ENCODE measurements at places on chromosomes 13 and 19. TPM values are rescaled to one million over a fixed set of nuclear protein-coding genes. Genes with fewer than 3 reads are reported as not detected.
A peak's percentile ranks its signal among the peaks of the same experiment; 100 is the strongest.

- no peak for DNase-seq
Observed at GRCh38 chr13:20351281-20352022, 119.3 kb upstream of the GJB6 start.

- peak; percentile 34 for DNase-seq
Observed at GRCh38 chr19:29371251-29372090, 154.3 kb upstream of the VSTM2B start.

DNA sequence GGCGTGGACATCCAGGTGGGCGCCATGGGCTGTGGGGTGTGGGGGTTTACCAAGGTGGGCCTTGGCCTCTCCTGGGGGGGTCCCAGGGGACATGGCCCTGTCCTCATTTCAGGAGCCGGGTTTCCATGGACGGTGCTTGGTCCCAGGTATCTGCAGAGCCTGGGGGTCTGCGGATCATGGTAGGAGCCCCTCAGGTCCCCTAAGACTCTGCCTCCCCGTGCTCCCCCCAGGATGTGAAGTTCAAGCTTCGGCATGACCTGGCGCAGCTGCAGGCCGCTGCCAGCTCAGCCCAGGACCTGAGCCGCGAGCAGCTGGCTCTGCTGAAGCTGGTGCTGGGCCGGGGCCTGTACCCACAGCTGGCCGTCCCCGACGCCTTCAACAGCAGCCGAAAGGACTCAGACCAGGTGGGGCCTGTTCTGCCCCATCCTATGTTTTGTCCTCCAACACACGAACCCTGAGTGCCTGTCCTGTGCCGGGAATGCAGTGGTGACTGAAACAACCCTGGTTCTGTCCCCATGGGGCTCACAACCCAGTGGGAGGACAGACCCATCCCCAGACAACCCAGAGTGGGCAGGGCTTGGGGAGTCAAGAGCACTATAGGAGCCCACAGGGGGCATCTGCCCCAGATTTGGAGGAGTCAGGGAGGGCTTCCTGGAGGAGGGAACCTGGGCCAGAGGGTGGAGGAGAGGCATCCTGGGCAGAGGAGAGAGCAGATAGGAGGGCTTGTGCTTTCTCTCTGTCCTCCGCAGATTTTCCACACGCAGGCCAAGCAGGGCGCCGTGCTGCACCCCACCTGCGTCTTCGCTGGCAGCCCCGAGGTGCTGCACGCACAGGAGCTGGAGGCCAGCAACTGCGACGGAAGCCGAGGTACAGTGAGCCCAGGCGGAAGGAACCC lies 26.8 kb downstream of the DHX34 start:
- no peak for DNase-seq

GRCh38 chr19:23527797-23528196 lies 132.5 kb upstream of the ZNF91 start:
- no peak for DNase-seq

DNA sequence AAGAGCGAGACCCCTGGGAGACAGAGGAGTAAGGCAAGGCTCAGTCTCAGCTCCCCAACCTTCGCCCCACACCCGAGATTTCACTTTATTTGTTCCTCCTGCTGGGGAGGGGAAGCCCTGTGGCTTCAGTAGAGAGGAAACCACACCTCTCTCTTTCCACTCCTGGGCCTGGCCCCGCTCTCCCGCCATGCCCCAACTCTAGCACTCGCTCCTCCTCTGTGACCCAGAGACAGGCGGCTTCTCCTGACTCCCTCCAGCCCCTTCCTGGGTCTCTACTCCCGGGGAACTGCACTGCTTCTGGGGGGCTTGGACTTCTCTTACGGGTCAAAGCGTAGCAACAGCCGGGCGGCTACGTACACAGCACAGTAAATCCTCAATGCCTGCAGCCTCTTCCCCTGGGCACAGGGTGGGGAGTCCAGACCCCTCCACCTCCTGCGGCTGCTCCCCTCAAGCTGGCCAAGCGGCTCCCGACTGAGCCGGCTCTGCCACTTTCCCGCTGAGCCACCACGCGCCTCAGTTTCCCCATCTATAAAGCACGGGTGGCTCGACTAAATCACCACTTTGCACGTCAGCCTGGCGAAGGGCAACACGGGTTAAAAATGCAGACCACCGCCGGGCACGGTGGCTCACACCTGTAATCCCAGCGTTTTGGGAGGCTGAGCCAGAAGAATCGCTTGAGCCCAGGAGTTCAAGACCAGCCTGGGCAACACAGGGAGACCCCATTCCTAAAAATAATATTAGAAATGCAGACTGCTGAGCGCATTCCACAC lies 1.4 kb downstream of the RNF126 start:
- no peak for DNase-seq

DNA sequence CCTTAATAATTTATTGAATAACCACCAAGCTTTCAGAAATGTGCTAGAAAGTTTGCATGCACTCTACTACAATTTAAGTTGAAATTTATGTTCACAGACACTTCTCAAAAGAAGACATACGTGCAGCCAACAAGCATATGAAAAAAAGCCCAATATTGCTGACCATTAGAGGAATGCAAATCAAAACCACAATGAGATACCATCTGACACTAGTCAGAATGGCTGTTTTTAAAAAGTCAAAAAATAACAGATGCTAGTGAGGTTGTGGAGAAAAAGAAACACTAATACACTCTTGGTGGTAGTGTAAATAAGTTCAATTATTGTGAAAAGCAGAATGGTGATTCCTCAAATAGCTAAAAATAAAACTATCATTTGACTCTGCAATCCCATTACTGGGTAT lies 308.8 kb upstream of the PCDH9 start:
- DNase-seq: no peak

- DNase-seq: no peak
Observed at GRCh38 chr19:10430505-10431253, 10.3 kb downstream of the PDE4A start.

DNA sequence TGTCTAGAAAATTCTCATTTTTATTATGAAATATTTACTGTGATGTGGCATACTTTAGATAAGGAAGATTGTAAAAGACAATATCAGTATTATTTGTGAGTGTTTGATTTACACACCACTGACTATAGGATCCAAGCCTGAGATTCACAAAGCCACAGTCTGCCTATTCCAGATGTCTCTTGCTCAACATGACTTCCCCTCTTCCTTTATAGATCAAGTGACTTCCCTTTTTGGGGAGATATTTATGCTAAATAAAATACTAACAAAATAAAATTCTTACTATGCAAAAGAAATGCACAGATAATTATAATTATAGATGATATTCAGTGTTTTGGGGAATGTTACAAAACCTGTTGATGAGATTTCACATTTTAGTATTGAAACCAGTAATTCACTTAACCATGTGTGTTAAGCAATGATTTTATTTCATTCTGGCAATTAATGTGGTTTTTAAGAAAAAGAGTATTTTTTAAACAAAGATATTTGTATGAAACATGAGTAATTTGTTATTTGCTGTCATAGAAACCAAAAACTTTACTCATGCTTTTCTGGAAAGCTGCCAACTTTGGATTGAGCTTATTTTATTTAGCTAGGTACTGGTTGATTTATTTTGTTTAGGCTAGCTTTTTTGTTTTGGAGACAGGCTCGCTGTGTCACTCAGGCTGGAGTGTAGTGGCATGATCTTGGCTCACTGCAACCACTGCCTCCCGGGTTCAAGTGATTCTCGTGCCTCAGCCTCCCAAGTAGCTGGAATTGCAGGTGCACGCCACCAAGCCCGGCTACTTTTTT lies 13.7 kb upstream of the GPR183 start:
- no peak for DNase-seq

DNA sequence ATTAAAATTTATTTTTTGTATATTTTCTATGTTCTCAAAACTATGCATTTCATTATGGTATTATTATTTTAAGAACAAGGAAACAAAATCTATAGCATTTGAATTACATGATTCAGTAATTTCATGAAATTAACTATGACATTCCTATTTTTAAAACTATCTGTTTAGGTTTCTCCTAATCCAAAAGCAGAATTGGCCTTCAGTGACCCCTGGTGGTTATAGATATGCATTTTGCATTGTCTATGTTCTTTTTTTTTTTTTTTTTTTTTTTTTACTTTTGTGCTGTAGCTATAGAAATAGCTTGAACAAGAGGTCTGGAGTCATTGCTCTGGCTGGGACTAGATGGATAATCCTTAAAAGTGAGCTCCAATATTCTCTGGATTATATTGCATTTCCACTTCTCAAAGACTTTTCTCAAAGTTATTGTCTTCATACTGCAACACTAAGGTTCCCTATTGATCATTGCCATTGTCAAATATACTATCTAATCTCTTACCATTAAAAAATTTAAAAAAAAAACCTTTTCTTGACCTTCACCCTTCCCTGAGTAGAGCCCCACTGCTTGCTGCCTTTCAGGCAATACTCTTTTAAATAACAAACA lies 15.9 kb upstream of the DNAJC3 start:
- no peak for DNase-seq

DNA sequence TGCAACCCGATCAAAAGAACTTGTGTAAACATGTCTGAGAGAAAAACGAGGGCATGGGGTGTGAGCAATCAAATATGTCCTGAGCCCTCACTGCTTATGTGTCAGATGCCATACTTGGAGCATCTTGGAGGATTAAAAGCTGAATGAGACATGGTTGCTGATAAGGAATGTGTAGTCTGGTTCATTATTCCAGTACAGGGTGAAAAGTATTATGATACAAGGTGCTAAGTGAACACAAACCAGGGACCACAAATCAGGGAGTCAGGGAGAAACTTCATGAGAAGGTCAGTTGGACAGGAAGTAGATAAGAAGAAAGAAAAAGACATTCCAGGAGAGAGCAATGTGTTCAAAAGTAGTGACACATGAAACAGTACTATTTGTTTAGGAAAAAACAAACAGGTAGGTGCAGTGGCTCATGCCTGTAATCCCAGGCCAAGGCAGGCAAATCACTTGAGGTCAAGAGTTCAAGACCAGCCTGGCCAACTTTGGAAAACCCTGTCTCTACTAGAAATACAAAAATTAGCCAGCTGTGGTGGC lies 2.0 kb upstream of the RCBTB1 start:
- DNase-seq: no peak

DNA sequence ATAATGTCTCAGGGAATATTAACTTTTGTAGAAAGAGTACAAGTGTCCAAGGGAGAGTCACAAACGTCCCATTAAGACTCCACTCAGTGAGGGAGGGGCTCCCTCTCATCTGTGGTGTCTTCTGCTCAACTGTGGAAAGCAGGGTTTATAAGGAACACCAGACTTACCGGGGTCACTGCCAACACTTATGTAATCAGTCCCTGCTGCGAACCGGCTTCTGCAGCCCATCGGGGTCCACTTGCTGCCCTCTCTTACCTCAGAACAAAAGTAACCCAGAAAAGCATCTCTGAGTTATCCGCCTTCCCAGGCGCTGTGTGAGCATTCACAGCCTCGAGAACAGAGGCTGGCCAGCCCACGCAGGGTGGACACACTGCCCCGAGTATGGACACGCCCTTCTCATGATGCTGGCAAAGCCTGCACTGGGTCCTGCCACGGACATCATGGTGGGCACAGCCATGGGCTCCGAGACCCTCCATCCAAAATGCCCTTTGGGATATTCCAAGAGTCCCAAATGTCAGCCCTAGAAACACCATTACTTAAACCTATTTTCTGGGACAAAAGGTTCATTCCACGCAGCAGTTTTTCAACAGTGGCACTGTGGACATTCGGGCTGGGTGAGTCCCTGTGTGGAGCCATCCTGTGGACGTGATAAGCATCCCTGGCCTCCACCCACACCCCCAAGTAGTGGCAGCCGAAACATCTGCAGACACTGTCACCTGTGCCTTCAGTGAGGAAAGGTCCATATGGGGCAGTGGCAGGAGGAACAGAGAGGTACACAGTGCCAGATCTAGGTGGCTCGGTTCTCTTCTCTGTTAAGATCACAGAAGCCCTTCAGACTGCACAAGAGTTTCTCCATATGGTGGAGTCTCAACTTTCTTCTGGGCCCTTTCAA lies 63.9 kb downstream of the STK24 start:
- DNase-seq: no peak

GRCh38 chr19:55147545-55148251 lies 1.3 kb downstream of the TNNT1 start:
- no peak for DNase-seq

DNA sequence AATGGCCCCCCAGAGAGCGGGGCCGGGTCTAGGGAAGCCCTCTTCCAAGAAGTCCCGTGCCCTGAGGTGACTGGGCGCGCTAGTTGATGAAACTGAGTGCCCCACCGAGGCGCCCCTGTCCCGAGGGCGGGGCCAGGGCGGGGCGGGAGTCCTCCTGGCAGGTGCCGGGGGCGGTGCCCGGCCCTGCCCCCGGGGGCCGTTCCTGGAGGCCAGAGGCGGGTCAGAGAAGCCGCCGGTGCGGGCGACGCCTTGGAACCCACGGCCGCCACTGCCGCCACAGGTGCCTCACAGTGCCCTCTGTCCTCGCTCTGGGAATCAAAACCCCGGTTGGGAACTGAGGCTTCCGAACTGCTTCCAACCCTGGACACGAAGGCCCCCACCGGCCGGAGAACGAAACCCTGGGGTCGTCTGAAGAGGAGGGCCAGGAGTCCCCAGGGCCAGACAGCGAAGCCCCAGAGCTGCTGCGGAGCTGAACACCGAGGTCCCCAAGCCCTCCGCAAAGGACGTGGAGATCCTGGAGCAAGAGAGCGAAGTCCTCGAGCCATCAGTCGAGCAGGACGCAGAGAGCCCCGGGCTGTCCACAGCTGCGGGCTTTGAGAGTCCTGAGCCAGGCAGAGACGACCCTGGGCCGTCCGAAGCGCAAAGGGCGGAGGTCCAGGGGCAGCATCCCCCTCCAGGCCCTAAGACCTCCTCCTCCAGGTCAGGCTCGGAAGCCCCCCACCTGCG lies at the start of gene MISP3:
Gene MISP3 (plus strand): TSS at position 252 of the 726 bp plus-strand sequence. CDS start 524 bp downstream, outside the sequence.
- DNase-seq: no peak

GRCh38 chr13:50927701-50928100 lies 18.1 kb downstream of the RNASEH2B start:
- DNase-seq: no peak

DNA sequence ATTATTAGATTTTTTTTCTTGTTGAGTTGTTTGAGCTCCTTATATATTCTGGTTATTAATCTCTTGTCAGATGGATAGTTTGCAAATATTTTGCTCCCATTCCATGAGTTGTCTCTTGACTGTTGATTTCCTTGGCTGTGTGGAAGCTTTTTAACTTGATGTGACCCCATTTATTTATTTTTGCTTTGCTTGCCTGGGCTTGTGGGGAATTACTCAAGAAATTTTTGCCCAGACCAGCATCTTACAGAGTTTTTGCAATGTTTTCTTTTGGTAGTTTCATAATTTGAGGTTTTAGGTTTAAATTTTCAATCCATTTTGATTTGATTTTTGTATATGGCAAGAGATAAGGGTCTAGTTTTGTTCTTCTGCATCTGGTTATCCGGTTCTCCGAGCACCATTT lies 124.7 kb downstream of the PCCA start:
- no peak for DNase-seq

DNA sequence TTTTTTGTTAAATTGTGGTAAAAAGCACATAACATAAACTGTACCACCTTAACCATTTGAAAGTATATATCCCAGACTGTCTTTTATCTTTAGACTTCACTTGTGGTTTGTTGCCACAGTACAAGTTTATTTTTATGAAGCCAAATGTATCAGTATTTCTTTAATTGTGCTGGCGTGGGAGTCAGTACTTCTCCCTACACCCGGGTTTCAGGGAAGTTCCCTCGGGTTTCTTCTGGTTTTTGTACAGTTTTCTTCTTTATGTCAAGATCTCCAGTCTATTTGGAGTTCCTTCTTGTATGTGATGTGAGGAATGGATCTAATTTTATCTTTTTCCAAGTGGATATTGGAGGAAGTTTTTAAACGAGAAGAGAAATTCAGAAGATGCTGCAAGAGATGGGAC lies 20.5 kb downstream of the CCDC8 start:
- no peak for DNase-seq

RDH8 gene
- total RNA-seq: not detected

COLGALT1 gene
- 73.7 TPM for total RNA-seq

ANO8 gene
- 51.3 TPM for total RNA-seq

CYP4F3 gene
- 0.40 TPM for total RNA-seq

ZNF492 gene
- not detected for total RNA-seq

ZNF497 gene
- total RNA-seq: 4.1 TPM

GJB2 gene
- 17.0 TPM for total RNA-seq

All from type B pancreatic cell (in vitro differentiated cells).